ENCODE measurements at places on chromosomes 2 and 18.

DNA sequence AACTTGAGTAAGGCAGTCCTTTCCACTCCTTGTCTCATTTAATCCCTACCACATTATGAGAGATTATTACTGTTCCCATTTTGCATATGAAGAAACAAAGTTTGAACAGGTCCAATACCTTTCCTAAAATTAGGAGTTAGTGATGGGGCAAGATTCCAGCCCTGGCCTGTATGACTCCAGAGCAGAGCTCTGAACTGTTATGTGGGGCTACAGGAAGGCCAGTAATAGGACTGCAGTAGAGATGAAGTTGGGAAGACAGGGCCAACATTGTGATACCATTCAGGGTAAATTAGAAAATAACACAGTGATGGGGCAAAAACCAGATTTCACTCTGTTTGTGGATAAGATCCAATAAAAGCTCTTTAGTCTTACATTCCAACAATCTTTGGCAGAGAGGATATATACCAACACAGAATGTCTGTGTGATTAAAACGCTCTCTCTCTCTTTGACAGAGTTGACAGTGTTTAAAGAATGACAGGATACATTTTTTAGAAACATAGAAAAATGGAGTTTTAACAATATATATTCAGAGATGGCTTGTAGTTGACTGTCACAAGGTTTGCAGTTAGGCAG lies 22.7 kb downstream of the KATNAL2 start:
- no peak for DNase-seq

DNA sequence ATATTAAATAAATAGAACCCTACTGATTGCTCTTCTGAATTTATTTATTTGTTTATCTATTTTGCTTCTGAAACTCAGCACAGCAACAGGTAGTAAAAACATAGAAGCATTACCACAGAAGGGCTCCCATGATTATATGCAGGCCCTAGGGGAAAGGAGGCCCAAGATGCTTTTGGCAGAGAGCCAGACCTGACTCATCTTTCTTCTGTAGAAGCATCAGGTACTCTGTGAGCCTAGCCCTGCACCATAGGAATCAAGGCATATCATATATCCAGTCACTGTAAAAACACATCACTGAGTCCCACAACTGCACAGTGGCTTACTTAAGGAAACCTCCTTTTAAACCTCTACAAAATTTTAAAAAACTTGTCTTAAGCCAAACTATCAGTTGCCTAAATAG lies 1.8 kb downstream of the SCN9A start:
- no peak for DNase-seq

DNA sequence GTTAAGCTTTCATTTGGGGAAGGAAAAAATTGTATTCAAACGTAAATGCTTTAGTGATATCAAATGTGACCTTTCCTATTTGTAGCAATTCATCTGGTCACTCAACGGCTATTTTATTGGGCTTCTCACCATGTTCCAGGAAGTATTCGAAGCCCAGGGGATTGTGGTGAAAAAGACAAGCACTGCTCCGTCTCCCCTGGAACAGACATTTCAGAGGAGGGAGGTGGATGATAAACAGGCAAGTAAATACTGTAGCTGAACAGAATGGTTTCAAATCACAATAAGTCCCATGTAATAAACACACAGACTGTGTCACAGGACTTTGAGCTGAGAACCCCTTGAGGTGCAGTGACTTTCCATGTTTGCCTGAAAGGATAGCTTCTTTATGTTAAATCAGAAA lies 464.7 kb upstream of the HNRNPA3 start:
- DNase-seq: no peak

DNA sequence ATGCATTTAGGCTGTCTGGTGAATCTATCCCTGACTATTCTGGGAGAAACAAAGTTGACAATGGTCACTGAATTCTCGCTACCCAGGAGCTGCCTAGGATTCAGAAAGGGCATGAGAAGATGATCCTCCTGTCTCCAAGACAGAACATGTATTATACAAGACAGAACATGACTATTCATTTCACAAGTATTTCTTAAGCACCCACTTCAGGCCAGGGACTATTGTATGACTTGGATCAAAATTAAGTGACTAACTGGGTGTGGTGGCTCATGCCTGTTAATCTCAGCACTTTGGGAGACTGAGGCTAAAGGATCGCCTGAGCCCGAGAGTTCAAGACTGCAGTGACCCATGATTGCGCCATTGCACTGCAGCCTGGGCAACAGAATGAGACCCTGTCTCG lies 235.8 kb upstream of the RAB12 start:
- DNase-seq: no peak

GRCh38 chr2:177161741-177162460 lies 50.7 kb upstream of the HNRNPA3 start:
- no peak for DNase-seq

- DNase-seq: no peak
These were observed 102.8 kb upstream of the STPG4 start for GRCh38 chr2:47257946-47258348.

DNA sequence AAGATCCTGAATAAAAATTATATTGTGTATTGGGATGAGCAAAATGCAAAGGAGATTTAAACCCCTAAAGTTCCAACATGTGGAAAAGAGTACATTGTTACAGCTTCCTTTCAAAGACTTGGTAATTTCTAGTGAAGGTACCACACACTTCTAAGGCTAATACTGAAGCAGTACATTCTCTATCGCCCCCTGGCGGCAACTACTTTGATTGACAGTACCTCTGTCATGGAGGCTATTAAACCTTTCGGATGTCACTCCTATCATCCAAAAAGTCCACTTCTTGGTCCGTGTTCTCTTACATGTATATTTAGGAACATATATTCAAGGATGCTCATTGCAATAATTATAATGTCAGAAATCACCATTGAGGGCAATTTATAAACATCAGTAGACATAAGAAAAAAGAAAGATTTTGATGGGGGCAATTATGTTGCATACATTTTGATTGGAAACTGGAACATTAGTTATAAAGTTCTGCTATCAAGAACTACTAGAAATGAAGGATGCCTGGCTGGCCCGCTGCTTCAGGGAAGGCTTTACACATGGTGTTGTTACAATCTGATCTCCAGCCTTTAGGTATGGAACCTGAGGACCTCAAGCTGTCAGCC lies 601.6 kb downstream of the CPS1 start:
- peak; percentile 43 for DNase-seq

GRCh38 chr2:69393963-69394362 lies 6.9 kb upstream of the GFPT1 start:
- DNase-seq: no peak

DNA sequence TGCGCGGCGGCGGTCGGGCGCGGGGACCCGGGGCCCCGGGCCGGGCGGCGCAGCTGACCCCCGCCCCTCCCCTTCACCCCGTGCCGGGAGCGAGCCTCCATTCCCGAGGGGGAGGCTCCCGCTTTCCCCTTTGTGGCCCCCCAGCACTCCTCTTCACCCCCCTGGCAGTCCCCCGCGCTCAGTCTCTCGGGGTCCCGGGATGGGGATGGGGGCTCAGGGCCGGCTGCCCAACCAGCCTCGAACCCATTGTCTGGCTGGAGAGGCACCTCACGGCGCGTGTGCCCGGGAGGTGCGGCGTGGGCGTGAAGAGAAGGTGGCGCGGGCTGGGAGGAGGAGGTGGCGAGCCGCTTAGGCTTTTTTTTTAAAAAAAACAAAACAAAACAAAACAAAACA lies 748 bp downstream of the FMNL2 start:
- peak; percentile 57 for DNase-seq

Data from GM13976 (cell line).